ENCODE measurements at places on chromosomes 3 and 15.

GRCh38 chr3:24707936-24708335 lies 213.3 kb upstream of the THRB start:
- DNase-seq, result no peak

- DNase-seq, result no peak
Measured at GRCh38 chr15:34625007-34625406, 41.6 kb upstream of the GOLGA8B start.

DNA sequence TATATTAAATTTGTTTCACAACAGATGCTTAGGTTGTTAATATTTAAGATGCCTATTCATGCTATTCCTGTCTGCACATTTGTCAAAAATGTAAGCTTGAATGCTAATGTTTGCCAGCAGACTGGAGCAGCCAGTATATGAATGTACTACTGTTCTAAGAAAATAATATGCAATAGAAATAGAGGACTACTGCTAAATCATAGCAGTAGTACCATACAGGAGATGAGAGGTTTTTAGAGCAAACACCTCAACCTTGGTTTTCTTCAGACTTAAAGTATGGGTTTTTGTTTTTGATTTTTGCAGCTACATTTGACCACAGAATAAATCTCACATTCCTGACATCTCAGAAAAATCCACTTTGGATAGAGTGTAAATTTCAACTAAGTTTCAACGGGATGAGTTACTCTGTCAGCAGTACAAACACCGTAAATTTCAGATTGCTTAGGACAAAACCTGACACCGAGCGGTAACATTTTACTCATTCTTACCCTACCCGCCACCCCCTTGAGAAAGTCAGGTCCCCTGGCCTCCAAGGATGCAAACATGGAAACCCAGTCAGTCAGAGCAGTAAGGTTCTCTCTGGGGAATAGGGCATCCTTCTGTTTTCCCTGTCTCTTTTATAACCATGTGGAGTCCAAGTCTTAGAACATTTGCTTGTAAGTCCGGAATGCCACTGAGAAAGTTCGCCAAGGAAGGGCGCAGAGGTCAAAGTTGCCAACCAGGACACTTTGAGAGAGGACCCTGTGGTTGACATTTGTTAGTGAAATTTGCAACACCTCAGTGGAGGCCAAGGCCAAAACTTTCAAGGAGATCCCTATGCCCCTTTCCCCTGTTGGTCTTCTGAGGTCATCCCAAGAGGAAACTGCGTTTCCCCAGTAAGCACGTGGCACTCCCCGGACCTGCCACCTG lies 17.9 kb upstream of the SATB1 start:
- no peak for DNase-seq

DNA sequence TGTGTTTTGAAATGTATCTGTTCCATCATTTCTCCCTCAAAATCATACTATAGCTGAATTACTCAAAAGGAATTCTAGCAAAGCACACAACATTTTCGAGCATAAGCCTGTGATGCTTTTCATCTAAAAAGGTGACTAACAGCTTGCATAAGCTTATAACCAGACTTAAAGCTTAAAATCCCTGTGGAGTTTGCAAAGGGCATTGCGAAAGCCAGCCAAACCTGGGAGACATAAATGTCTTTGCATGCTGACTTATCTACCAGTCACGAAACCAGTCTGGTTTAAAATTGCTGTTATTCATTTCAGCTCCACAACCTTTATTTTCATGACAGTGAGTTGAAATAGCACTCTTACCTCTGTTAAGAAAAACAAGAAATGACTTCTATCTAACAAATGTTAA lies 35.6 kb upstream of the LIPC start:
- DNase-seq, result no peak

- DNase-seq, result no peak
Measured at GRCh38 chr3:3066378-3066777, 43.8 kb downstream of the IL5RA start.

- no peak for DNase-seq
Measured at GRCh38 chr3:189160519-189161309, 11.1 kb upstream of the TPRG1 start.

DNA sequence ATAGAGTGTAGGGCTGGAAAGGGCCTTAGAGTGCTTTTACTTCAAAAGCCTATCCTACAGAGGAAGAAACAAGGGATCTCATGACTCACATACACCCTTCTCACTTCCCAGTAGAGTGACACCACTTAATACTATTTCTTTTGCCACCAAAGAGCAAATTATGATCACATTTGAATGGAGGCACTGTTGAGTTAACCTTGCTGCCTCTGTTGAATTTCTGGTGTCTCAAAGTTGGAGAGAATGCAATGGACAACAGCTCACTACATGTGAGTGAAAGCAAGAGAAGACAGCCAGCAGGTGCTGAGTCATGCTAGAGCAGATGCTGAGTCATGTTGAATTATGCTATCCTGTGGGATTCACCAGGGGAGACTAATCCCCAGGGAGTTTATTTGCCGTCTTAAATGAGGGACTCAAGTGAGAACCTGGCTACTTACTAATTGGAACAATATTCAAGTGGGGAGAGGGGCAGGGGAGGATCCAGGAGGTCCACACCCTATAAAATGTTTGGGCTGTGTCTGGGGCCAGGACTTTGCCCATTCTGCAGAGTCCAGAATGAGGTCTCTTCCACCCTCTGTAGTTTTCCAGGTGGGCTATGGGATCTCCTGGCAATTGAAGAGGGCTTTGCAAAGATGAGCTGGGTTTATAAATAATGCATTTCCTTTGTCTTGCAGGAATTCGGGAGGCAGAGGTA lies 35.8 kb downstream of the ST8SIA2 start:
- DNase-seq, result no peak

DNA sequence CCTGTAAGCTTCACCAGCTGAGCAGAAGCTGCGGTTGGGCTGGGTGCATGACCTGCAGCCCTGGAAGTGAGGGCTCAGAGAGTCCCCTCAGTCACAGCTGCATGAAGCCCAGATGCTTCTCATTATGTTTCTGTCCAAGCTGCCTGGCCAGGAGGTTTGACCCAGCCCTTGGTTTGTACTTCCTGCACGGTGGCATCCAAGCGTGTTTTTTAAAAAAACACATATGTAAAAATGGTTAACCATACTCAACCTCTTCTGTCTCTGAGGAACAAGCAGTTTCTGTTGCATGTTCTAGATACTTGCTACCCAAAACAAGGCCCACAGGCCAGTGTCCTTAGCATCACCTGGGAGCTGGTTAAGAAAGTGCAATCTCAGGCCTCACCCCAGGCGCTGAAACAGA lies 76.0 kb upstream of the ATP10A start:
- no peak for DNase-seq

- no peak for DNase-seq
Measured at GRCh38 chr3:175941352-175941751, 1082.2 kb downstream of the NAALADL2 start.

DNA sequence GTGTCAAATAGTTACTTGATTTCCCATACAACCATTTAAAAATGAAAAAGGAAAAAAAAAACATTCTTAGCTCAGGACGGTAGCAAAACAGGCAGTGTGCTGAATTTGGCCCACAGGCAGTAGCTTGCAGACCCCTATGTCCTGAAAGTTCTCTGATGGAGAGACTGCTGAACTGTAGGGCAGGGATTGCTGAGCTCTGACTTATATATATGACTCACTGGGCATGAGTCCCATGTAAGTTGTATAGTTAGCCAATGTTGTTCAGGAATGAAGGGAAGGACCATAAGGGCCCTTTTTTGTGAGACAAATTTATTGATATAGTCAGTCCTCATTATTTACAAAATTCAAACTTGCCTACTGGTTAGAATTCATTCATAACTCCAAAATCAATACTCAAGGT lies 36.9 kb upstream of the FRMD4B start:
- DNase-seq, result no peak
